ENCODE measurements at places on chromosomes 2 and 18.

DNA sequence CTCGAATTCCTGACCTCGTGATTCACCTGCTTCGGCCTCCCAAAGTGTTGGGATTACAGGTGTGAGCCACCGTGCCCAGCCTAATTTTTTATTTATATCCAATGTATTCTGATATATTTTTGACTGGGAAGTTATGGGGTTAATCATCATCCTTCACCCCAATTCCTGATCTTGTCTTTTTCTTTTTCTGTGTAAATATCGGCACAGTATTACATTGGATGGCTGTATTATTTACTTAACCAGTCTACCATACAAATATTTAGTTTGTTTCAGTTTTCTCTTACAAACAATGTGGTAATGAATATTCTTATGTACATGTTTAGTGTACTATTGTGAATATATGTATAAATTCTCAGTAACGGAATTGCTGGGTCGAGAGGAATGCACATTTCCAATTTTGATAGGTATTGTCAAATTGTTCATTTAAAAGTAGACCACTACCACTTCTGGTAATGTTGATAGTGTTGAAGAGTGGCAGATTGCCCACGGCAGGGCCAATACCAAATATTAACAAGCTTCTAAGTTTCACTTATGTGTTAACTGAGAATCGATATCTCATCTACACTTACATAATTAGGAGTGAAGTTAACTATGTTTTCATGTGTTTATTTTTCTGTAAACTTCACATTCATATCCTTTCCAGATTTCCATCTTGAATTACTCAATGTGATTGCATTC, 196.7 kb downstream of the ALPK2 start:
- ATAC-seq = no peak

DNA sequence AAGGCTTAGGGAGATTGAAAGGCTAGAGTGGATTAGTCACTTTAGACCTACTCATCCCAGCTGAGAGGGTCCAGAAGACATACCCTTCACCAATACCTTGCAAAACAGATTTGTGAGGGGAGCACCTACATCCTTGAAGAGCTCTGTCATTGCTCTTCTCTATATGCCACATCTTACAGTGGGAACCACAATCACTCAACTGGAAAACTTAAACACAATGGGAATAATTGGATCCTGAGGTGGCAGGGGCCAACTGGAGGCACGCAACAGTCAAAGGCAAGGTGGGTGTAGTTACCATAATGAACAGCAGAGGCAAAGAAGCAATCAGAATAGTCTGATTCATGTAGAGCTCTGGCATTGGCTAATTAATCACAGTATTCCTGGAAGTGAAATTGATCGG, 35.4 kb downstream of the PDE1A start:
- ATAC-seq = no peak

- ATAC-seq = no peak
These were observed 1.6 kb upstream of the ASIC4 start for GRCh38 chr2:219512524-219513216.

GRCh38 chr2:200455958-200456421, 53.9 kb downstream of the KCTD18 start:
- peak; percentile 39 for ATAC-seq

GRCh38 chr2:231745303-231746038, 35.6 kb downstream of the PDE6D start:
- no peak for ATAC-seq

GRCh38 chr18:39313992-39314391, 1748.4 kb upstream of the CELF4 start:
- ATAC-seq = no peak

GRCh38 chr2:8584174-8585066, 97.4 kb upstream of the ID2 start:
- no peak for ATAC-seq
